ENCODE measurements at places on chromosomes 7 and 10.

DNA sequence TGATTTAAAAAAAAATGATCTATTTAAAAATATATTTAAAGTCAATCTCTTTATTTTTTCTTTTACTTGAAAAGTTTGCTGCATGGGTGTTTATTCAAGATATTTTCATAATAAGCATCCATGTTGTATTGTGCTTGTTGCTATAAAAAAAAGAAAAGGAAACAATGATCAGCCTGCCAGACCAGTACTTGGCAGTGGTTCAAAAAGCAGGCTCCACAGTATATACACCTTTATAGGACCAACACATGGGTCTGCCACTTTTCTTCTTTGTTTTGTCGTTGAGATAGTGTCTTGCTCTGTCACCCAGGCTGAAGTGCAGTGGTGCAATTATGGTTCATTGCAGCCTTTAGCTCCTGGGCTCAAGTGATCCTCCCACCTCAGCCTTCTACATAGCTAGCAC is 228.0 kb downstream of the TWIST1 start:
- DNase-seq: no peak

- DNase-seq: no peak
Observed at GRCh38 chr7:48035967-48036478, 680 bp downstream of the C7orf57 start.

GRCh38 chr10:104201636-104202035 is 30.5 kb downstream of the CFAP43 start:
- DNase-seq: no peak

GRCh38 chr7:100895701-100895955 is at the start of gene ACHE:
TSS of gene ACHE (minus strand) at chr7:100895888. CDS start at chr7:100894232, 1,656 bp downstream.
- no peak for DNase-seq

- DNase-seq: no peak
Observed at GRCh38 chr7:3942816-3943745, 642.0 kb downstream of the SDK1 start.

DNA sequence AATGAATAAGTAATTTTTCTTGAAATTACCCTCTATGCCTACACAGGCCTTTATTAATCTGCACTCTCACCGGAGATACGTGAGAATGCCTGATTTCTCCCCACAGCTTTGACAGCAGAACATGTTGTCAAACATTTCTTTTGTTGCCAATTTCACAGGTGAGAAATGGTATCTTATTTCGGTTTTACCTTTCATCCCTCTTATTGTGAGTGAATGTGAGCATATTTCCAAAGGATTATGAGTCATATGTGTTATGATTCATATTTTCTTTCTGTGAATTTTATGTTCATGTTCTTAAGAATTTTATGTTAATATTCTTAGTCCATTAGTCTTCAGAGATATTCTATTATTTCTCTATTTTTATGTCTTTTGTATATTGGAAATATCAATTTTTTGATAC is 965.1 kb downstream of the CCSER2 start:
- no peak for DNase-seq

All from cortex of kidney (tissue), 1 donor.